ENCODE measurements at places on chromosomes 6 and 20. TPM values are rescaled to one million over a fixed set of nuclear protein-coding genes. Genes with fewer than 3 reads are reported as not detected.

- no peak for DNase-seq
These were observed 8.5 kb downstream of the ABCC10 start for GRCh38 chr6:43435682-43436437.

- no peak for DNase-seq
These were observed 149.1 kb upstream of the AGPAT4 start for GRCh38 chr6:161422710-161423680.

GRCh38 chr6:142458836-142459235, 157.0 kb downstream of the ADGRG6 start:
- DNase-seq: no peak

The OR12D3 gene
- not detected for total RNA-seq

The SMLR1 gene
- not detected for total RNA-seq

Measured in fibroblast of villous mesenchyme (primary cell).